ENCODE measurements at places on chromosomes 13 and 19.

DNA sequence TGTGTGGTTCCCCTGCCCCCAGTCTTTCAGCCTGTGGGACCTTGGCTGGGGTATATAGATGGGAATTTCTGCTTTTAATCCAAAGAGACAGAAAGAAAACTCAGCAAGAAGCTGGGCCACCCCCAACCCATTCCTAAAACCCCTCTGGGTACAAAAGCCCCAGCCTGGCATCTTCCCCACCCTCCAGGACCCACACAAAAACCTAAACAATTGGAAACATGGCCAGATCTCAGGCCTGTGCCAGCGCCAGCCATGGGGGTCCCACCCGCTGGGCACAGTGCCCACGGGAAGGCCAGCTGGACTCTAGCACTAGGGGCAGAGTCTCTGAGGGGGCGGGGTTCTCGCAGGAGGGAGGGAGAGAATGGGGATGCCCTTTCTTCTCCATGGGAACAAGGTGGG, 8.6 kb downstream of the LYL1 start:
- no peaks in the 10 kb centered on the region for H3K27me3 ChIP-seq
- no peak overlapping the region for H3K4me3 ChIP-seq
- H3K27ac ChIP-seq = no peak overlapping the region

DNA sequence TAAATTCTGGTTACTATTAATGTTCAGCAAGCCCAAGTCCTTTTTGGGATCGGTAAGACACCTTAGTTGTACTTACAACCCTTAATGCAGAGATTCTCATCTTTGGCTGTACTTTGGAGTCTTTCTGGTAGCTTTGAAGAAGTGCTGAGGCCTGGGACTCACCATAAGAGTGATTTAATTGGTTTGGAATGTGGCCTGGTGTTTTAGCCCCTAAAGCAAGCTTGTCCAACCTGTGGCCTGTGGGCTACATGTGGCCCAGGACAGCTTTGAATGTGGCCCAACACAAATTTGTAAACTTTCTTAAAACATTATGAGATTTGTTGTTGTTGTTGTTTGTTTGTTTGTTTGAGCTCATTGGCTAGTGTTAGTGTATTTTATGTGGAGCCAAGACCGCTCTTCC, 215.3 kb downstream of the ZIC5 start:
- no peak overlapping the region for H3K4me3 ChIP-seq
- no peak for DNase-seq
- no peaks in the 10 kb centered on the region for H3K27me3 ChIP-seq

DNA sequence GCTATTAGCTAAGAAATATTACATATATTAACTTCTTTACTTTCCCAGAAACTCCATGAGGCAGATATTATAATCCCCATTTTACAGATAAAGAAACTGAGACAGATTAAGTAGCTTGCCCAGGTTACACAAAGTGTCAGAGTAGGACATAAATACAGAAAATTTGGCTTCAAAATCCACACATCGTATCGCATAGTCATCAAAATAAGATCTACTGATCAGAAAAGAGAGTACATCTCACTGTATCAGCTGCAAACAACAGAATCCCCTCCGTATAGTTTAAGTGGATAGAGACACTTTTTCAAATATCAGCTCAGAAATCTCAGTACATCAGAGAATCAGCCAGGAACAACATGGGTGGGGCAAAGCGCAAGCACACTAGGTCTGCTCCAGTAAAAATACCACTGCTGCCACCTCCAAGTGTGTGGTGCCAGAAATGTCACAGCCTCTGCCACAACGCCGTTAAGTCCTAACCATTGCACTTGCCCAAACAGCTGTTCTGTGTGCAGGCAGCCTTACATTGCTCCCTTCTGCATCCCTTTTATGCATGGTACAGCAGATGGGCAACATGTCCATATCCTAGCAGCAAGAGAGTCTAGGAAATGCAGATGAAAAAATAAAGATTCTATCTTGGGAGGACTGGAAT, 204.8 kb downstream of the KLF12 start:
- no peak for DNase-seq
- H3K4me1 ChIP-seq = peaks cover 2% of the 10 kb centered on the region
- no peak overlapping the region for H3K27ac ChIP-seq
- H3K27me3 ChIP-seq = no peaks in the 10 kb centered on the region

GRCh38 chr13:79867254-79867653, 386.3 kb downstream of the NDFIP2 start:
- no peak overlapping the region for H3K27ac ChIP-seq
- H3K36me3 ChIP-seq = no peaks in the 10 kb centered on the region
- DNase-seq = peak; percentile 36
- no peaks in the 10 kb centered on the region for H3K27me3 ChIP-seq
- no peak overlapping the region for H3K4me3 ChIP-seq

GRCh38 chr19:6730941-6731670, 6.3 kb downstream of the GPR108 start:
- 0 out of 2 replicates have a peak, but pooled peaks cover 1% of the 10 kb centered on the region for H3K4me1 ChIP-seq
- DNase-seq = no peak
- no peaks in the 10 kb centered on the region for H3K27me3 ChIP-seq
- peaks cover 11% of the 10 kb centered on the region for H3K36me3 ChIP-seq

- no peaks in the 10 kb centered on the region for H3K27me3 ChIP-seq
- peak overlapping the region; percentile 99 for H3K27ac ChIP-seq
- H3K36me3 ChIP-seq = peaks cover 35% of the 10 kb centered on the region
- H3K4me3 ChIP-seq = peak overlapping the region; percentile 89
Measured at GRCh38 chr19:41219924-41220567, 1.0 kb downstream of the AXL start.
